ENCODE measurements at places on chromosomes 6 and 20.

- DNase-seq = no peak
Measured at GRCh38 chr6:14467591-14467990, 350.0 kb downstream of the CD83 start.

DNA sequence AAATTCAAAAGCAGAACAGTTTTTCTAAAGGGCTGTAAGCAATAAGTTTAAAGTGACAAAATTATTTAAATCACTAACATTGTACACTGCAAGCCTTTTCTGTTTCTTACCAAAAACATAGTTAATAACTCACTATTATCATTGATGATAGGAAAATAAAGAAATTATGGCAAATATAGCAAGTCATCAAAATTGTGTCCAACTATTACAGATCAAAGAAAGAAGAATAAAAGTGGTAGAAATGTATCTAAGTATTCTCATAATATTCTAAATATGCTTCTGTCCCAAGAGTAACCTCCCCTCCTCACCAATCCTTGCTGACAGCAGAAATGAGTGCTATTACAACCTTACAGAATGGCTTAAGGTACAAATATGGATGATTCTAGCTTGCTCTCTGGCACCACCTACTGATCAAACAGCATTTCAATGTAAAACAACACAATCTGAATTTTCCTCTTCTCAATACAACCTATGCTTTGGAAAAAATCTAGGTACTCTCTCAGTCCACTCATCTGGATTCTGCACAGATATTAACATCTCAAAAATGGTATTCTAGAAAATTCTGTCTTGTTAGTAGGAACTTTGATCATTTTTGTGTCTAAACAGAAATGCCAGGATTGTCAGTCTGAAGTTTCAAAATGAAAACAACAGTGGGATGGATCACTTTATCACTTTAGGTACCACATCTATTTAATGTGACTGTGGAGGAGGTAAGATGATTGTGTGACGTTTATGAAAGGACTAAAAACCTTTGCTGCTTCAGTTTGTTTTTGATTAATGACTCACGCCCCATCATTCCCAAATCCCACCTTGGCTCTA lies 40.9 kb downstream of the ZFP64 start:
- peak; percentile 12 for DNase-seq

DNA sequence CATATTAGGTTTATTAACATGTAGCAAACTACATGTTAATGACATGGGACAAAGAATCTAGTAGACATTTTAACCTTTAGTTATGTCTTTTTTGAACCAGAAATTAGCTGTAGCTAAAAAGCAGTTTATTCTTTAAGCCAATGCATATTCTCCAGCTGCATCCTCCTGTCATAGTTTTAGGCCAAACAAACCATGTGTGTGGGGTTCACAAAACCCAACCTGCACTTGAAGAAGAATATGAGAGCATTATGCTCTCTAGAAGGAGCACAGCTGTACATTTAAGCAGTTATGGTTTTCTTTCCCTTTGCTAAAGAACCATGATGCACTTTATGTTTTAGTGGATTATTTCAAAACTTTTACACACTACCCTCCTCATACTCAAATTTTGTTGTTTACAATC lies 46.2 kb downstream of the AKIRIN2 start:
- DNase-seq = no peak

DNA sequence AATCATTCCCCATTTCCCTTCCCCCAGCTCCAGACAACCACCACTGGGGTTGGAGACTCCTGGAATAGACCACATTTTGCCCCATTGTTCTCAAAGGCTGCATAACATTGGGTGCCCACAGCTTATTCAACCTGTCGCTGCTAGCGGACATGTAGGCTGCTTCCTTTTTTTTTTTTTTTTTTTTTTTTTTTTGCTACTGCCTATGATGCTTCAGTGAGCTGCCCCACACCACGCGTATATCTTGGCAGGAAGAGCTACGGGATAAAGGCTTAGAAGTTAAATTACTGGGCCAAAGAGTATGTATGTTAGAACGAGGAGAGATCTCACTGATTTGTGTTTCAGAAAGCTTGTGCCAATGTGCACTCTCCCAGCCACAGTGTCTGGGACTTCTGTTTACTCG lies 7.0 kb downstream of the LBP start:
- no peak for DNase-seq

- DNase-seq = peak; percentile 44
Measured at GRCh38 chr6:36340618-36341454, 4.1 kb upstream of the BNIP5 start.

DNA sequence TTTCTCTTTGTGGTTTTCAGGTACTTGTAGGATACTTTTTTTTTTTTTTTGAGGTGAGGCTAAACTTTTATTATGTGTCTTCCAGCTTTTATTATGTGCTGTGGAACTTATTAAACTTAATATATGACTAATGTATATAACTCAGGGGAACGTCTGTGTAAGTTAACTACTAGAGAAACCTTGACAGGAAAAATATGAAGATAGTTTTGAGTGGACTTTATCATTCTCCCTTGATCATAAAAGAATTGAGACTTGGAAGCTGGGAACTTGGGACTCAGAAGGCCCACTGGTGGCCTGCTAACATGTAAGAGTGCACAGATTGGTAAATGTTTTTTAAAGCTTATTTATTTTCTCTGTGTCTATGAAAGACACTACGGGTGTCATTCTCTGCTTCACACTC lies 73.1 kb downstream of the CARMIL1 start:
- no peak for DNase-seq

GRCh38 chr6:156337801-156338200 lies 439.4 kb upstream of the ARID1B start:
- no peak for DNase-seq

DNA sequence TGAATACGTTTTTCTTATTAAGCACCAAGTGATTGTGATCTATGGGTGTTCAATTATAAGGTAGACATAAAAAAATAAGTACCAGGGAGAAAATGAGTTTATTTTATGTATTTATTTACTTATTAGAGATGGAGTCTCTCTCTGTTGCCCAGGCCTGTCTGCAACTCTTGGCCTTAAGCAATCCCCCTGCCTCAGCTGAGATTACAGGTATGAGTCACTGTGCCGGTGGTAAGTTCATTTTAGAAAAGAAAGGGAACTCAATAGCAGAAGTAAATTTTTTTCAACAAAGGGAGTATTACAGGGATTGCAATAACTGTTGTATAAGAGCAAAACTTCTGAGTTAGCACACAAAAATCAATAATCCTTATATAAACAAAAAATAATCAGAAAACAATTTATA lies 98.7 kb upstream of the FUT9 start:
- DNase-seq = no peak

DNA sequence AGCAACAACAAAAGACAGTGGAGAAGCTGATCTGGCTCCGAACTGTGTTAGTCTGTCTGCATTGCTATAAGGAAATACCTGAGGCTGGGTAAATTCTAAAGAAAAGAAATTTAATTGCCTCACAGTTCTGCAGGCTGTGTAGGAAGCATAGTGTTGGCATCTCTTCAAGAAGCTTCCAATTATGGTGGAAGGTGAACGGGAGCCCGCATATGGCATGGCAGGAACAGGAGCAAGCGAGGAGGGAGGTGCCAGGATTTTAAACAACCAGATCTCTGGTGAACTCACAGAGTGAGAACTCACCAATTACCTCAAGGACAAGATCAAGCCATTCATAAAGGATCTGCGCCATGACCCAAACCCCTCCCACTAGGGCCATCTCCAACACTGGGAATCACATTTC lies 293.5 kb downstream of the SMOC2 start:
- no peak for DNase-seq

DNA sequence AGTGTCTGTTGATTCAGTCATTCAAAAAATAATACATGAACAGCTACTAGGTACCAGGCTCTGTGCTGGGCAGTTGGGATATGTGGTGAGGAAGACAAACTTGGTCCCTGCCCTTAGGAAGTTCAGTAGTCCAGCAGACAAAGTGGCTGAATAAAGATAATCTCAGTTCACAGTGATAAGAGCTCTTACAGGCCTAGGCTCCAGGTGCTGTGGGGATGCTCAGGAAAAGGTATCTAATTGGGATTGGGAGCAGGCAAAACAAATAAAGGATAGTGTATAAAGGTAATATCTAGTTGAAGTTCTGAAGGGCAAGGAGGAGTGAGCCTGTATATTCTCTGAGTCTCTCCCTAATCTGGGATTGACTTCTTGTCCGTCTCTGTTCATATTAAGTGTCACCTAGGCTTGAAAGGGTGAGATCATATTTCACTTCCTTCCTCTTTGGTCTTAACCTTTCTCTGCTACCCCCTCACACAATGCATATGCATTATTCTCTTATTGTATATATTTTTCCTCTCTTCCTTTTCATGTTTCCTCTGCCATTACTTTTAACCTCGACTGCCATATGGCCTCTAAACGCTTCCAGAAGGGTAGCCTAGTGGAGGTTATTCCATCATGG lies 13.5 kb downstream of the PTPN1 start:
- no peak for DNase-seq

DNA sequence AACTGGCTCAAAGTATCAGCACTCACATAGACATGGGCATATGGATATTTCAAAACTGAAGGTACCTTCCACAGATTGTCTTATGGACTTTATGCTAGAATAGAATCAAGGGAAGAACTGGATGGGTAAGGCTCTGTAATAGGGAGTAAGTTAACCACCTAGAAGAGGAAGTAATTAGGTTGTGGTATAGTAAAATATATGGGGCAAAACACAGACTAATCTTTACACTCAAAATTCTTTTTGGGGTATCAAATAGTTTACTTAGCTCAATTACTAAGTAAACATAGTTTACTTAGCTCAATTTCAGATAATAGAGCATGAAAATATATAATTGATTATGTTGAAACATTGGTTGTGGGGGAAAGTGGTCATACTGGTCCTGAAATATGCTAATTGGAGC lies 94.2 kb upstream of the ATXN1 start:
- DNase-seq = no peak

DNA sequence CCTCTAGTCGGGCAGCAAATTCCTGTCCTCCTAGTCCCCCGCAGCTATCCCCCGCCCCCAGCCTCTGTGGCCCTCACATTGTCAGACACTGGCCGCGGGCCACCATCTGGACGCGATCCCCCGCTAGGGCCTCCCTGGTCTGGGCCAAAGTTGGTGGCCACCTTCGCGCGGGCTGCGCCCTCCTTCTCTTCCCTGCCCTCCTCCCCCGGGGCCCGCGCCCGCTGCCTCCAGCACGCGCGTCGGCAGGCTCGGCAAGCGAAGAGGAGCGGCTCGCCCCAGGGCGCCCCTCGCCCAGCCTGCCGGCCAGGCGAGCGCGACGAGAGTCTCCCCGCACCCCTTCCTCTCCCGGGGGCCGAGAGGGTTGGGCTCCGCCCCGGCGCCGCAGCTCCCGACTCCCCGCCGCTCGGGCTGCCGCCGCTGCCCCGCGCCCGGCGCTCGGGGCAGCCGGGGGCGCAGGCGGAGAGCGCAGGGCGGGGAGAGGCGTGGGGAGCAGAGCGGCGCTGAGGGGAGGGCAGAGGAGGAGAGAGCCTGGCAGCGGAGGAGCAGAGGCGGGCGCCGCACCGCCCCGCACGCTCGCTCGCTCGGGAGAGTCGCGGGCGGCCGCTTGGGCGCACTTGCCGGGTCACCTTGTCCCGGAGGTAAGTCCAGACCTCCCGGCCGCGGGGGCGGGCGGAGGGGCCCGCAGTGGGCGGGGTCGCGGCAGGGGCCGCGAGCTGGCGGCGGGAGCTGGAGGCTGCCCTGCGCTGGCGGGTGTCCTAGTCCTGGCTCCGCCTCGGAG lies at the start of gene SYNDIG1:
Gene SYNDIG1, plus strand, starts transcription at position 514 of the 778 bp plus-strand sequence. CDS start 73,469 bp downstream, outside the sequence.
- DNase-seq = peak; percentile 76

DNA sequence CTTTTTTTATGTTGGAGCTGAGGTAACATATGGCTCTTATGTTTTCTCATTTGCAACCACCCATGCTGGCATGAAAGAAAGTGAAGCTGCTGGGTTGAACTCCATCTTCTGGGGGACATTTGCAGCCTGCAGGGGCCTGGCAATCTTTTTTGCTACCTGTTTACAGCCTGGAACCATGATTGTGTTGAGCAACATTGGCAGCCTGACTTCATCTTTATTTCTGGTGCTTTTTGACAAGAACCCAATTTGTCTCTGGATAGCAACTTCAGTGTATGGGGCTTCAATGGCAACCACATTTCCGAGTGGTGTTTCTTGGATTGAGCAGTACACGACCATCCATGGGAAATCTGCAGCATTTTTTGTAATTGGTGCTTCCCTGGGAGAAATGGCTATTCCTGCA lies 179.0 kb downstream of the SLC16A10 start:
- DNase-seq = no peak

- DNase-seq = no peak
Measured at GRCh38 chr6:2783188-2783963, 18.2 kb downstream of the WRNIP1 start.

- peak; percentile 47 for DNase-seq
Measured at GRCh38 chr6:34982424-34982852, 93.4 kb downstream of the ANKS1A start.

GRCh38 chr6:11153447-11153846 lies 41.9 kb upstream of the ERVFRD-1 start:
- DNase-seq = no peak

GRCh38 chr6:97145691-97146090 lies 137.3 kb downstream of the MMS22L start:
- DNase-seq = no peak

DNA sequence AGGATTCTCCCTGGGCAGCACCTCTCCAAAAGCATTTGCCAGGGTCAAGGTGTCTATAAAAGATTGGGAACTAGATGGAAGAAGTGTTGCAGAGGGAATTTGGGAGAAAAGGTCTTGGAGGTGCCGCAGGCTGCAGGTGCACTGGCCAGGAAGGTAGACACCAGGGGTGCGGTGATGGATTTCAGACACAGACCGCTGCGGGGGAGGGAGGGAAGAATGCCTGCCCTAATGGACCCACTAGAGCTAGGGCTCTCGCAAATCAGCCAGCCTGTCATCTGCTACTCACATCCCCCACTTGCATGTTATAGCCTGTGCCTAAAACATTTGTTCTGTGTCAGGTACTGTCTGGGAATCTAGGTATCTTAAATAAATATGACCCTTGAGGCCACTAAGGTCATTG lies 193.6 kb upstream of the SLC24A3 start:
- no peak for DNase-seq

DNA sequence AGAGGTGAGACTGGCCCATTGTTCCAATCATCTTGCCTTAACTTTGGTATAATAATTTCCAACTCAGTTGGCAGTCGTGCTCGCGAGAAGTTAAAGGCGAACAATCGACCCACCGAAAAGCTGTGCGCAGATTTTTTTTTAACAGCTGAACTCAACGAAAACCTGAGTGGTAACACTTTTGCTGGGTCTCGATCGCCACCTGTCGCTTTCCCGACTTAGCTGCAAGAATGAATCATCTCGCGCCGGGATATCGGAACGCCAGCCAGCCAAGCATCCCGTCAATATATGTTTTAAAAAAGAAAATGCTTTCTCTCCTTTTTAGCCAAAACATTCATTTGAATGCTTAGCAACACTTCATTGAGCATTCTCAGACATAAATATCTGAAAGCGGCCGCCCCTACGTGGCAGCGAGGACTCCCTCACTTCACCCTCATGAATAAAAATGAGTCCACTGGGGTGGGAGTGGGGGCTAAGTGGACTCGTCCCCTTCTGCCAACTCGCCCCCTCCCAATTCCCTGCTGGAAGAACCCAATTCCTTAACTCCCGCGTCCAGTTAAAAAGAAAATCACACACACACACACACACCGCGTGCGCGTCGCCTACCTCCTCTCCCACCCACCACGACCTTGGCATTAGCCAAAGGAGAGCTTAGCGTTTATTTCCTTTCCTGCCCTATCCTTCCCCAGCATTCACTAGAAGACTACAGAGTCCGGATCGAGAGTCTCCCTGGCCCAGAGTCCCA lies 1.5 kb downstream of the COL12A1 start:
- peak; percentile 17 for DNase-seq

GRCh38 chr20:60210779-60211617 lies 252.8 kb downstream of the CDH26 start:
- DNase-seq = peak; percentile 36

All from substantia nigra (tissue), 51 donors.